Stomach (tissue), 19 donors: ENCODE measurements at places on chromosomes 2 and 18.

- H3K36me3 ChIP-seq: no peaks in the 10 kb centered on the region
- no peaks in the 10 kb centered on the region for H3K4me1 ChIP-seq
- no peak overlapping the region for H3K27ac ChIP-seq
- DNase-seq: no peak
These were observed 408.8 kb downstream of the NBAS start for GRCh38 chr2:15152382-15152781.

GRCh38 chr2:78682781-78683180 is 342.7 kb upstream of the REG3G start:
- no peaks in the 10 kb centered on the region for H3K4me1 ChIP-seq
- no peak overlapping the region for H3K4me3 ChIP-seq
- H3K36me3 ChIP-seq: no peaks in the 10 kb centered on the region

GRCh38 chr2:52821631-52822030 is 946.0 kb upstream of the CHAC2 start:
- H3K27ac ChIP-seq: no peak overlapping the region
- no peak overlapping the region for H3K4me3 ChIP-seq
- DNase-seq: peak; percentile 35
- H3K4me1 ChIP-seq: no peaks in the 10 kb centered on the region
- H3K27me3 ChIP-seq: no peaks in the 10 kb centered on the region
- H3K36me3 ChIP-seq: no peaks in the 10 kb centered on the region

GRCh38 chr2:232889876-232890401 is 19.9 kb downstream of the SNORC start:
- peaks cover 5% of the 10 kb centered on the region for H3K4me1 ChIP-seq
- H3K4me3 ChIP-seq: no peak overlapping the region
- H3K27me3 ChIP-seq: no peaks in the 10 kb centered on the region
- DNase-seq: no peak
- no peak overlapping the region for H3K27ac ChIP-seq
- H3K36me3 ChIP-seq: no peaks in the 10 kb centered on the region

- H3K27me3 ChIP-seq: no peaks in the 10 kb centered on the region
- no peak for DNase-seq
- no peak overlapping the region for H3K27ac ChIP-seq
These were observed 50.2 kb downstream of the SMIM21 start for GRCh38 chr18:75377258-75377657.

GRCh38 chr2:146124741-146125140 is 1604.8 kb upstream of the ZEB2 start:
- DNase-seq: no peak
- no peaks in the 10 kb centered on the region for H3K4me1 ChIP-seq
- no peak overlapping the region for H3K27ac ChIP-seq
- no peaks in the 10 kb centered on the region for H3K36me3 ChIP-seq
- no peak overlapping the region for H3K4me3 ChIP-seq

- H3K36me3 ChIP-seq: no peaks in the 10 kb centered on the region
- H3K4me1 ChIP-seq: peaks cover 7% of the 10 kb centered on the region
- H3K27ac ChIP-seq: no peak overlapping the region
- no peak overlapping the region for H3K4me3 ChIP-seq
- peaks cover 7% of the 10 kb centered on the region for H3K27me3 ChIP-seq
These were observed 24.3 kb upstream of the RESP18 start for GRCh38 chr2:219356834-219357233.
